ENCODE measurements at places on chromosomes 4 and X.

DNA sequence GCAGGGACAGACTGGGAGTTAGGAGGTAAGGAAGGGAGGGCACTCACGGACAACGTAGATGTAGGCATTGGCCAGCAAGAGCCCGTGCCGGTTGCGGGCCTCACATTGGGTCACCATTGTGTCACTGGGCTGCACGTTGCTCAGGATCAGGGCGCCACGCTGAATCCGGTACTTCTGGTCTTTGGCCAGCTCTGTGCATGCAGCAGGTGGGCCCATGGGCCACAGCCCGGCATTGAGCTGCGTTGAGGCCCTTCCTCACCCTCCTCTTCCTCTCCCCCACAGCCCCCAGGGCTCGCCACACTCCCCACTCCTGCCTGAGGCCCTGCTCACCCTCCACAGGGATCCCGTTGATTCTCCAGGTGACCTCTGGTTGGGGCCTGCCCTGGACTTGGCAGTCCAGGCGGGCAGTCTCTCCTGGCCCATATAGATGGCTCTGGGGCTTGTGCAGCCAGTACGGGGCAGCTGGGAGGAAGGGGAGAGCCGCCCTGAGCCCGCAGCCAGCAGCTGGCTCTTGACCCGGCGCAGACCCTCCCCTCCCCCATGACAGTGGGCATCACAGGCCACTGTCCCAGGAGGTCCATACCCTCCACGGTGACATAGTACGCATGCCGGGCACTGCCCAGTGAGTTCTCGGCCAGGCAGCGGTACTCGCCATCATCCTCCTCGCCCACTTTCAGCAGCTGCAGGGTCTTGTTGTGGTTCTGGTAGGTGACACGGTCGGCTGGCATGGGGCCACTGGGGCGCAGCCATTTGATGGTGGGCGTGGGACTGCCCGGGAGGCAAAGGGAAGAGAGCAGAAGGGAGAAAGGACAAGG, 16.3 kb downstream of the L1CAM start:
- no peak for DNase-seq

DNA sequence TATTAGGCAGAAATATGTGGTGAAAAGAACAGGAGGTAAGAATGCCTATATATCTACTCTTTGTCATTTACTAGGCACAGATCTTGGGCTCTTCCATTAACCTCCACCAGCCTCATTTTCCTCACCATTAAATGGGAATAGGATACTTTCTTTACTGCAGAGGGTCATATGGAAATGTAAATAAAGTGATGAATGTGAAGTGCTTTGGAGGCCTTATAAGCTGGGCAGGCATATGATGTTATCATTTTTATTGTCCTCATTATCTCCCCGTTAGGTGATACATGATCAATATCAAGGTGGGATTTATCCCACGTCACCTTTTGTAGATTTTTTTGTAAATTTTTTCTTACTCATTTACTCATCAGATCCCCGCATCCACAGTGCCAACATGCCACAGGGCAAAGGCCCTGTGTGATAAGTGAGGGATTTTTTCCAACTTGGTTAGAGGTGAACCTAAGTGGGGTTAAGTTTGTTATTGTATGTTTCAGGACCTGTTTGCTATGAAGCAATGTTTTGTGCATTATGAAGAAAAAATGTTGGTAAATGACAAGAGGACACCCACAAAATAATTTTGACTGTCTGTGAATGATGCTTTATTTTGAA, 107.8 kb downstream of the SLC4A4 start:
- DNase-seq, result no peak

DNA sequence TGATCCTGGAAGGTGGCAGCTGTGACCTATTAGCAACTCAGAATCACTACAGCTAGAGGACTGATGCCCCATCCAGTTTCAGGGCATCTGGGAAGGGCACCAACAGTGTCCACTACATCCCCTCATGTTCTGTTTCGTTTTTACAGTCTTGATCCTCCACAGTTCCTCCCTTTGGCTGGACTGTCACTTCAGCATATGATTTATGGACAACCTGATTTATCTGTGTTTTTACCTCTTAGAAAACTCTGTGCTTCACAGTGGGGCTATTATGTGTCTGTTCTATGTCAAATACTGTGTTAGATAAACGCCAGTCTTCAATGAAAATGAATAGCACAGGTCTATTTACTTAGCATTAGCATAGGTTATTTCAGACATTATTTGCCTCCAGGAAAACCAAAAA, 63.1 kb upstream of the GRPR start:
- no peak for DNase-seq

GRCh38 chrX:23699636-23700194, 32.4 kb downstream of the PRDX4 start:
- DNase-seq, result peak; percentile 22

- DNase-seq, result no peak
Measured at GRCh38 chr4:185332575-185333464, 62.9 kb downstream of the LRP2BP start.

- DNase-seq, result peak; percentile 72
Measured at GRCh38 chr4:149113804-149114430, 671.7 kb upstream of the NR3C2 start.
